ENCODE measurements at places on chromosomes 6 and 20.

- no peak for DNase-seq
These were observed 6.0 kb downstream of the SUMO4 start for GRCh38 chr6:149405823-149406765.

- DNase-seq = no peak
These were observed 43.0 kb downstream of the RALGAPB start for GRCh38 chr20:38515631-38516030.

DNA sequence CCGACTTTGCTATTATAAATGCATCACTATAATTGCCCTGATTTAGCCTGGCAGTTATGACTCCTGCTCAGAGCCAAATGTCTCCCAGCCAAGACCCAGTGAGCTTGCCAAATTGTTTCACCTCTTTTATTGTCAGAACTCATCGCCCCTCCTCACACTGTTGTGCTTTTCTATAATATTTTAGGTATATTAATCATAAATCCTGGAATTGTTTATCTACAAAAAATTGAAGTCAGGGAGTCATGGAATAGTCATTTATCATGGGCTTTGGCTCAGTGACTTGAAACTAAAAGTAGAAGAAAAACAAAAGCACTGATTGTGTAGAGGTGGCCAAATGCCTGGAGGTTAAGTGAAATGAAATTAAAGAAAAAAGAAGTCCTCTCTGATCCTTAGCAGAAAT is 85.6 kb downstream of the PFDN4 start:
- no peak for DNase-seq

DNA sequence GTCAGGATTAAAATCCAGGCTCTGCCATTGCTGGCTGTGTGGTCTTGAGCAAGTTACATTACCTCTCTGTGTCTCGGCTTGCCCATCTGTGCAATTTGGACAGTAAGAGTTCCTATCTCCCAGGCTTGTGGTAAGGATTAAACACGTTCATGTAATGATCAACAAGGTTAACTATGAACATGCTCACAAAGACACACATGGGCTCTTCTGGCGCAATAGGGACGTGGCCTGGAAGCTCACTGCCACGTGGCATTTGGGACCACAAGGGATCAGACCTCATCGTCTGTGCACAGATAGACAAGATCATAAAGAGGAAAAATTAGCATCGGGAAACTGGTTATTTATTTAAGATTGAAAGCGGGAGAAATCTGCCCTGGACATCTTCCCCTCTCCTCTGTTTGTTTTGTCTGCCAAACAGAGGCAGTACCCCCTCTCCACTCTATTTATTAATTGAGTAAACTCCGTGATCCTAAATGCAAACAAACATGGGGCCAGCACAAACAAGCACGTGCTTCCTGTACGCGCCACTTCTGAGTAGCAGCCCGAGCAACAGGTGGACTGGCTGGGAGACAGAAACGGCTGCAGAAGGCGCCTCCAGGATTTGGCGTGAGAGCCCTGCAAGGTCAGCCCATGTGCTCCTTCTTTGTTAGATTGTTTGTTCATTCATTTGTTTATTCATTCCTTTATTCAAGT is 95.0 kb downstream of the CDH26 start:
- no peak for DNase-seq

DNA sequence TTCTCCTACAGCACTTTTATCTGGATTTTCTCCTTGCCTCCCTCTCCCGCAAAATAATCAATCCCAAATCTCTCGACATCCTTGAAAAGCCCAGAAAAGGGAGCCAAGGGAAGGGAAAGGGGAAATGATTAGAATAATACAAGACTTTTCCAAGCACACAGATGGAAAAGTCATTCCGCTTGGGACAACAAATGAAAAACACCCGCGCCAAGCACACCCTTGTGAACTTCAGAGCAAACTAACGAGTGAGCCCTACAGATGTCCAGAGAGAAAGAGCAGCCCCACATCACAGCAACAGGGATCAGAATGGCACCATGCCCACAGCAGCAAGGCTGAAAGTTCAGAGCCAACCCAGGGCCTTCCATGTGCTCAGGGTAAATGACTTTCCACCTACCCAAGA is 49.6 kb downstream of the NINL start:
- DNase-seq = no peak

DNA sequence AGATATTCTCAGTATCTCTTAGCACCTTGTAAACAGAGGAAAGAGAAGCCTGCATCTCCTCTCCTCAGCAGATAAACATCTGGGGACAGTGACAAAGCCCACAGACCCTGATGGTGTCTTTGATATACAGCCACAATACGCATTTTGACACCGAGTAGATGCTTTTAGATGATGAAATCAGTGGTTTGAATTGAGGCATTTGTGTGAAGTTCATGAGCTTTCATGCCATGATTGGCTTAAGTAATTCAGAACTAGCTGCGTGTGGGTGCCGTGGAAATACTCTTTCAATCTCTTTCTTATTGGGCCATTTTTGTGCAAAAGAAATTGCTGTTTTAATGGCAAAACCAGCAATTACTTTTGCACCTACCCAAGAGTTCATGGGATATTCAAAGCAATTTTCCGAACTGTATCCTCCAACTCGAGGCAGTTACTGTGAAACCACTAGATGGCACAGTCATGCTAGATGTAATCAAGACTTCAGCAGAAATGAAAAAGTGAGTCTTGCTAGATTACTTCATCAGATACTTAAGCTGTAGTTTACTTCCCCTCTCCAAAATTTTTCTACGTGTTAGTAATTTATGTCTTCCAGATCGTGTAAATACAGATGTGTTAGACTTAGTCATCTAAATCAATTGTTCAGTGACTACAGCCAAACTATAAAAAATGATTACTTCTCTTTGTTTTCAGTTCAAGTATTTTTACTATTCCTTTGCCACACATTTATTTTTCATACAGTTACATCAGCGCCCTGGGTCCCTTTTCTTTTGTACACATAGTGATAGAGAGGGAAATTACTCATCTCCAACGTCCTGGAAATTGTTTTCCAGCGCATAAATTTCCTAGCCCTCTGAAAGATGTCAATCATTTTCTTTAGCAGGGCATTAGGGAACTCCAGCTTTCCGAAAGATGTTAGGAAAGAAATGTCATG is 49.4 kb downstream of the IYD start:
- DNase-seq = peak; percentile 83

- DNase-seq = no peak
These were observed 32.9 kb downstream of the TBPL1 start for GRCh38 chr6:133985970-133986369.

- no peak for DNase-seq
These were observed 46.7 kb upstream of the EPB41L1 start for GRCh38 chr20:36107881-36108280.

DNA sequence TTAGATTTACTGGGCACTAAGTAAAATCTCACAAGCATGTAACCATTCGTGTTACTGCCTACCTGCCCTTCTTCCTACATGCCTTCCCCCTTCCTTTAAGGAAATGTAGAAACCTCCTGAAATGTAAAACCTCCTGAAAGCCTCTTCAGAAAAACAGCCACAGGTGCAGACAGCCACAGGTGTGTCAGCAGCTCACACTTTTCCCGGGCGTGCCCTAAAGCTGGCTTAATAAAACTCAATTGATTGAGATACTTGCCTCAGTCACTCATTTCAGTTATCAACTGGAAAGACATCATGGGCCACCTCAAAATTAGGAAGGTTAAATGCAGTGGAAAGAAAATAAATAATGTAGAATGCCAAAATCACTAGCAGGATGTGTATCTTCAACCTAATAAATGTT is 23.1 kb upstream of the PBOV1 start:
- DNase-seq = no peak

DNA sequence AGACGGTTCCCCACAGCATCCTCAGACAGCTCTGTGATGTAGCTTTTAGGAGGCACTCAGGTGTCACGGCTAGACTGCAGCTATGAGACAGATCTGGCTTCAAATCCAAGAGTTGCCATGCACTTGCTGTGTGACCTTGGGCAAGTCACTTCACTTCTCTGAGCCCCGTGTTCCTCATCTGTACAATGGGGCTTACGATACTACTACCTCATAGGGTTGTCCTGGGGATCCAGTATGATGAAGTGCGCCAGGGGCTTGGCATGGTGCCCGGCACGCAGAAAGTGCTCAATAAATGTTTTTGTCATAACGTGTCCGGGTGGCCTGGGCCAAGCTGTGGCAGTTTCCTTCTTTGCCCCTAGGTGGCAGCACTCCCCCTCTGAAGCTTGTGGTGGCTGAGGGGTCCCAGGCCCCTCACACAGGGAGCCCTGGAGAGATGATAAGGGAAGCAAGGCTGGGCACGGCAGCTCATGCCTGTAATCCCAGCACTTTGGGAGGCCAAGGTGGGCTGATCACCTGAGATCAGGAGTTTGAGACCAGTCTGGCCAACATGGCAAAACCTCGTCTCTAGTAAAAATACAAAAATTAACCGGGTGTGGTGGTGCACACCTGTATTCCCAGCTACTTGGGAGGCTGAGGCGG is 19.1 kb upstream of the CHMP4B start:
- DNase-seq = no peak

GRCh38 chr6:17032988-17033634 is 68.7 kb upstream of the STMND1 start:
- peak; percentile 71 for DNase-seq

DNA sequence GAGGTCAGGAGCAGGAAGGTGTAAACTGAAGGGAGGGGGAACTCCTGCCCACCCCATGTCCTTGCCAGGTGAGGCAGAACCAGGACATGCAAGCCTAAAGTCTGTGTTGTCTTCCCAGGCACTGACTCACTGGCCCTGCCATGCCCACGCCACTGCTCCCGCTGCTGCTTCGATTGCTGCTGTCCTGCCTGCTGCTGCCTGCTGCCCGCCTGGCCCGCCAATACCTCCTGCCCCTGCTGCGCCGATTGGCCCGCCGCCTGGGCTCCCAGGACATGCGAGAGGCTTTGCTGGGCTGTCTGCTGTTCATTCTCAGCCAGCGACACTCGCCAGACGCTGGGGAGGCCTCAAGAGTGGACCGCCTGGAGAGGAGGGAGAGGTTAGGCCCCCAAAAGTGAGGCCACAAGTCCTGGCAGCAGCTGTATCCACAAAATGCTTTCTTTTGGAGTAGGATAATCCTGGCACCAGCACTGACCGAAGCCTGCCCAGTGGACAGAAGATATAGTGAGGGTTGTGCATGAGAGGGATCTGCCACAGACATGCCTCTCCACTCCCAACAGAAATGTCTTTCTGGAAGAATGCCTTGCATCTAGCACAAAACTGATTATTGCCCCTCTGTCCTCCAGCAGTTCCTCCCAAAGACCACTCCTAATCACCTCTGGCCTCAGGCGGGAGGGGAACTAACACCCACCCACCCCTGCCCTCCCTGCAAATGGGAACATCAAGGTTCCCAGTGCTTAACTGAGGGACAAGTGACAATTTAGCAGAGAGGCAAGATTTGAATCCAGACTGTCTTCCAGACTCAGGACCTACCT is 812 bp downstream of the MYMX start:
- no peak for DNase-seq

GRCh38 chr20:49291200-49291599 is 13.3 kb upstream of the ZNFX1 start:
- DNase-seq = no peak

DNA sequence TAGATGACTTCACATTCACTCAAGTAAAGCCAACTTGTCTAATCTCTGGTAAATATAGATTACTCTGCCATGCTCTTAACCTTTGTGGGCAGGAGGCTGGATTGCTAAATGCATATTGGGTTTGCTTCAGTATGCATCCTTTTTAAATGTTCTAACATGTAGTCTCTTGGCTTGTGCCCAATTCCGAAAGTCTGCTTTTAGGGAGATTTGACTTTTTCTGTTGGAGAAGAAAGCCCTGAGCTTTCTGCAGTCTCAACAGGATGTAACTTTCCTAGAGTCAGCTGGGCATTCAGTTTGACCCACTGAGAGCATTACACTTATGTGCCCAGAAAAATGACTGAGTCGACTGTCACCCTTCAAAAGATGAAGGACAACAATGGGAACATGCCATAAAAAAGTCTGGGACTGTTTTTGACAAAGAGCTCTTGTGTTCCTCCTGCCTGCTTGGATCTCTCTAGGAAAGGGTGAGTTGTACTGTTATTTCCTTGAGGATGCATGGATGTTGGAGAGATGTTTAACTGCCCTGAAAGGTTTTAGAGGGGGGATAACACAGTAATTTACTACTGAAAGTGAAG is 299.4 kb downstream of the ZFAND3 start:
- DNase-seq = no peak

- no peak for DNase-seq
These were observed 15.2 kb upstream of the ADAM33 start for GRCh38 chr20:3696745-3697587.

GRCh38 chr6:10659699-10660348 is 34.6 kb downstream of the C6orf52 start:
- DNase-seq = no peak

- no peak for DNase-seq
These were observed 390.2 kb upstream of the MAN1A1 start for GRCh38 chr6:119739769-119740168.

DNA sequence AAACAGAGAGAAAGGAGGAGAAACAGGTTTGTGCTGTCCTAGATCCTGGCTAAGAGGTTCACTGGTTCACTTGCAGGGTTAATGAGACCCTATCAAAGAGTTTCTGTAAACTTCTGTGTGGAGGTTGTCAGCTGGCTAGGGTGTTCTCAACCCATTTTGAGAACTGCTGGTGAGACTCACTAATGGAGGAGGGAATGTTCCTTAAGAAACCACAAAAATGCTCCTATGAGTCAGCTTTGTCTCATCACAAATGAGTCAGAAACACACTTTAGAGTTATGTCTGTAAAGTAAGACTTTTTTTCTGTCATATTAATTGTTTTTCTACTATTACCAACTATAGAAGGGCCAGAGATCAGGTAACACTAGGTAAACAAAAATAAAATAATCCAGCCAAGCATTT is 884.4 kb downstream of the PHF3 start:
- peak; percentile 5 for DNase-seq

GRCh38 chr20:46388201-46388836 is 18.1 kb downstream of the ELMO2 start:
- DNase-seq = no peak

DNA sequence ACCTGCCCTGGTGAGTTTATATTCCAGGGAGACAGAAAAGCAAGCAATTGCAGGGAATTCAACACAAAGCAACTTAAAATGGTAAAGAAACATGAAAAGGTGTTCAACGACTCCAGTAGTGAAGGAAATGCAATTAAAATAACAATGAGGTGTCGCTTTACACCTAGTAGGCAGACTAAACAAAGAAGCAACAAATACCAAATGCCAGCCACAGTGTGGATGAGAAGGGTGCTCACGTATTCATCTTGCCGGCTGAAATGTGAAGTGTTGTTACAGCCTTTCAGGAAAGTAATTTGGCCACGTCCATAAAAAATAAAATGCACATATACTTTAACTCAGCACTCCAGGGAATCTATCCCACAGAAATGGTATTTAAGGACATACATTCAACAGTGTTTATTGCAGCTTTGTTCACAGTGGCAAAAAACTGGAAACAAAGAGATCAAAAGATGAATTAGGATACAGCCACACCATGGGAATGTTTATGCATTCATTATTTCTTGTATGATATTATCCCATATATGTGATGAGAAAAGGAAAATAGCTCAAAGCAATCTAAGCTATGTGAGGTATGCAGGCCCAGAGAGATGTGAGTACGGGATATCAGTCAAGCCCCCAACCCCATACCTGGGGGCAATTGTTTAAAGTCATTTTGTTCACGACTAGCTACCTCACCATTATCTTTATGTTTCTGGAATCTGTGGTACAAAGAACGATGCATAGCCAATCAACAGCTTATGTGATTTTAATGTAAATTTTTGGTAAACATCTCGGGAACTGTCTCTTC is 266.0 kb upstream of the SOX4 start:
- no peak for DNase-seq

All from AG09309 (cell line).